Stimulated activated CD4-positive, alpha-beta T cell treated with anti-CD3 and anti-CD28 coated beads, Interleukin-1b, Interleukin-23, amount 100 ng/mL, for 1 hour (primary cell): ENCODE measurements at places on chromosomes 2 and 18.

DNA sequence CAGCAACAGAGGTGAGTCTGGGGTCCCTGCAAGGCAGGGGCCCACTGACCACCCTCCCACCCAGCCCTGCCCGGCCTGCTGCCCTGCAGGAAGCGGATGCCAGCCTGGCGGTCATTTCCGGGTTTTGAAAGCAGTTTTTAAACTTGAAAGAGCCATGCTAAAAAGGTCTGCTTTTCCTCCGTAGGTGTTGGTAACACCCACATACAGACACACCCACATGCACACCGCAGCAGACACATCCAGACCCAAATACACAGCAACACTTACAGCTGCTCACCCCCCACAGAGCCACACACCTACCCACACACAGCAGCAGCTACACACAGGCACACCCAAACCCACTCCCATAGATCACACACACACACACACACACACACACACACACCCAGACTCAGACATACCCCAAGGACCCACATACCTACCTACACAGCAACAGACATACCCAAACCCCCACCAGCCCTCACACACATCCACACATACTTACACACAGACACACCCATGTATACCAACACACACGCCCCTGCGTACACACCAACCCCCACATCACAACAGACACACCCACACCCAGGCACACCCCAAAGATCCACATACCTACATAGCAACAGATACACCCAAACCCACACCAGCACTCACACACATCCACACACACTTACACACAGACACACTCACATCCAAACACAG lies 7.6 kb downstream of the ZFP36L2 start:
- DNase-seq, result no peak

DNA sequence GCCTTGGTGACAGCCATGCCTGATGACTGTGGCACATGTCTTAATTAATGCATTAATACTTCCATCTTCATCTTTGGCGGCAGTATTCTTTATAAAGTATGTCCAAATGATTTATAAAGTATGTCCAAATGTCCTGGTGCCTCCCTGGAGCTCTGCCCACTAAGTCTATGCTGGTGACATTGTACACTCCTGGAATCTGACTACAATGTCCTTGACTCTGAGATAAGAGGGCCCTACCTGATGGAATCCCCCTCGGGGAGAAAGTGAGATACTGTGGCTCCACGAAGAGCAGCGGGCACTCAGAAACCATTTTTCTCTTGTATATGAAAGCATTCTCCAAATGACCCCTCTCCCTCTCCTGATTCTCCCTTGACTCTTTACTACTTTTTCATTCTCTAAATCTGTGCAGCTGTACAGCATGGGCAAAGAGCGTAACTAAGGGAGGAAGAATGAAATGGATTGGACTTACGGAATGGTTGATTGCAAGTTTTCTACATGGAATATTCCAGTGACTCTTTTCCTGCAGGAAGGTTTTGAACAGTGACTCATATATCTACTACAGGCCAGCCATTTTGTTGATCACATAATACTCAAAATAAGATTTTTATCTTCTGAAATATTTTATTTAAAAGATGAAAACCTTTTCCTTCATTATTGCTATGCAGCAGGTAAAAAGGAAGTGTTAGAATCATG lies 17.3 kb downstream of the RAB12 start:
- DNase-seq, result no peak

DNA sequence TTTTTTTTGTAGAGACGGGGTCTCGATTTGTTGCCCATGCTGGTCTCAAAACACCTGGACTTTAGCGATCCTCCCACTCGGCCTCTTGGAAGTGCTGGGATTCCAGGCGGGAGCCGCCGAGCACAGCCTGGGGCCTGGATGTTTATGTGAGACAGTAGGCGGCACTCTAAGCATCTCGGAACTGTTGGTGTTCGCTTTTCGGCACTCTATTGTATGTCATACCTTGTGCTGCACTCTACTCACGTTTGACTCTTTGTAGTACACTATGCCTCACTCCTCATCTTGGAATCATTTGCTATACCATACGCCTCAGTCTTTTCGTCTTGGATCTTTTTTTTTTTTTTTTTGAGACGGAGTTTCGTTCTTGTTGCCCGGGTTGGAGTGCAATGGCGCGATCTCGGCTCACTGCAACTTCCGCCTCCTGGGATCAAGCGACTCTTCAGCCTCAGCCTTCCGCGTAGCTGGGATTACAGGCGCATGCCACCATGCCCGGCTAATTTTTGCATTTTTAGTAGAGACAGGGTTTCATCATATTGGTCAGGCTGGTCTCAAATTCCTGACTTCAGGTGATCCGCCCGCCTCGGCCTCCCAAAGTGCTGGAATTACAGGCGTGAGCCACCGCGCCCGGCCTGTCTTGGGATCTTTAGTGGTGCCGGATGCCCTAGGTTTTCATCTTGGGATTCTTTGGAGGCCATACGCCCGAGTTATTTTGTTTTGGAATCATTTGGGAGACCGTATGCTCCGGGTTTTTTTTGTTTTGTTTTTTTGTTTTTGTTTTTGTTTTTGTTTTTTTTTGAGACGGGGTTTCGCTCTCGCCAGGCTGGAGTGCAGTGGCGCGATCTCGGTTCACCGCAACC lies 24.2 kb upstream of the ZDBF2 start:
- no peak for DNase-seq

- DNase-seq, result peak; percentile 29
Observed at GRCh38 chr18:63016270-63016669, 300.9 kb downstream of the PHLPP1 start.

- no peak for DNase-seq
Observed at GRCh38 chr2:13686262-13686661, 946.3 kb upstream of the LRATD1 start.

DNA sequence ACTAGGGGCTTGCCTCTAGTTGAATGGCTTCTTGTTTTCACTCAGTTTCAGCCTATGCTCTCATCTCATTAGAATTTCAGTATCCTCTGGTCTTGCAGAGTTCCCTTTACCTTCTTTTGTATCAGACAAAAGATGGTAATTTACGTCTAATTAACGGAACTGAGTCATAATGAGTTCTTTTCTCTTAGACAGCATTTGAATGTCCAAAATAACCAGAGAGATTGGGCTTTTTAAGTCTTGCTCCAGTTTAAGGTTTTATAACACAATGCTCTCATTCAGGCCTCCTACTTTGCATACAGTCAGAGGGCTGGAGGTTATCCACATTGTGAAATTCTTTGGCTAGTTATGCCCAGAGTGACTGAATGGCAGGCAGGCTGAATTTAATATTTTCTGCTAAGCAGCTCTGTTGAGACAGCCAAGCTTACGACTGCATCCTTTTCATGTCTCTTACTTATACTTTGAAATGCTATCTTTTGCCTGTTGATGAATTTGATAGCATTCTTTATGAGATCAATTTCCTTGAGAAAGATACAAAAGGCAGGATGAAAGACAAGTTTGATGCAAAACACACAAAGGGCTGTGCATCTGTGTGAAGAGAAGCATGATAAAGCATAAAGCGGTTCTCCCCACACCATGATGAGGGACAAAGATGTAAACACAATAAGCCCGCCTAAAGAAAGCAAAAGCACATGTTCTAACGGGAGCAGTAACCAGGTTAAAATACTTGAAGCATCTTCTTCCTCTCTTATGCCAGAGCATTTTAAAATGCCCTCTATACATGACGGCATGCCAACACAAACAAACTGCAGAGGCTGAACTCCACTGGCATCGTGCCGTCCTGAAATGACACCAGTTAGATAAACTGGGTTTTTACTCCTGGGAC lies 90.0 kb downstream of the CDH2 start:
- no peak for DNase-seq

GRCh38 chr18:10930076-10930475 lies 219.3 kb downstream of the PIEZO2 start:
- DNase-seq, result no peak
